A673 (cell line): ENCODE measurements at places on chromosomes 3 and 15. TPM values are rescaled to one million over a fixed set of nuclear protein-coding genes. Genes with fewer than 3 reads are reported as not detected.

Gene GRM2
- 2.9 and 5.6 TPM in 2 replicates for total RNA-seq

DNA sequence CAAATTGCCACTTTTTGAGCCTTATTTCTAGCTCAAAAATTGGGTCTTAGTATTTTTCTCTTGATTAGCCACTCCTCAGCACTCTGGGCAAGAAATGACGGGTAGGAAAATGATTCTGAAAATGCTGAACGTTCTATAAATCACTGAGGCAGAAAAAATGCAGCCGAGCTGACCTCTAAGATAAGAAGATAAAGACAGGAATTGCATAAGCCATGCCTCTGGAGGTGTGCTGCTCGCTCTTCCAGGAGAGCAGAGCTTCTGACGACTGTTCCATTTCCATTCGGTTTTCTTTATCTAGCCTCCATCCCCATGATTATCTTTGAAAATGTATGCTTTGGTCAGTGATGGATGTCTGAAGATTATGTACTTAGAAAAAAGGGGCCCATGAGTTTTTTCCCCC, 558.8 kb upstream of the ADAMTS9 start:
- H3K4me3 ChIP-seq = no peak overlapping the region
- no peaks in the 10 kb centered on the region for H3K36me3 ChIP-seq
- H3K4me1 ChIP-seq = no peaks in the 10 kb centered on the region
- DNase-seq = no peak
- H3K27ac ChIP-seq = no peak overlapping the region

DNA sequence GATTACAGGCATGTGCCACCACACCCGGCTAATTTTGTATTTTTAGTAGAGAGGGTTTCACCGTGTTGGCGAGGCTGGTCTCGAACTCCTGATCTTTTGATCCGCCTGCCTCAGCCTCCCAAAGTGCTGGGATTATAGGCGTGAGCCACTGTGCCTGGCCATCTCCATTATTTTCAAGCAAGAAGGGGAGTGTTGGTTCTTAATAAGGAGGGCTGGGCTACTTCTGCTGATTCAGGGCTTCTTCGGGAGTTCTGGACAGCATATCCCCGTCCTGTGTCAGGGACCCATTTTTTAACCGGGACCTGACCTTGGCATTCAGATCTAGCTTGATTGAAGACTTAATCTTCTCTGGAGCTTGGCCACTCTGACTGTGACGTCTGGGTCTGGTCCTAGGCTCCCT, 74.1 kb upstream of the SYN2 start:
- peaks cover 19% of the 10 kb centered on the region for H3K27me3 ChIP-seq
- no peak overlapping the region for H3K4me3 ChIP-seq
- no peak for DNase-seq
- no peaks in the 10 kb centered on the region for H3K36me3 ChIP-seq
- H3K4me1 ChIP-seq = no peaks in the 10 kb centered on the region

DNA sequence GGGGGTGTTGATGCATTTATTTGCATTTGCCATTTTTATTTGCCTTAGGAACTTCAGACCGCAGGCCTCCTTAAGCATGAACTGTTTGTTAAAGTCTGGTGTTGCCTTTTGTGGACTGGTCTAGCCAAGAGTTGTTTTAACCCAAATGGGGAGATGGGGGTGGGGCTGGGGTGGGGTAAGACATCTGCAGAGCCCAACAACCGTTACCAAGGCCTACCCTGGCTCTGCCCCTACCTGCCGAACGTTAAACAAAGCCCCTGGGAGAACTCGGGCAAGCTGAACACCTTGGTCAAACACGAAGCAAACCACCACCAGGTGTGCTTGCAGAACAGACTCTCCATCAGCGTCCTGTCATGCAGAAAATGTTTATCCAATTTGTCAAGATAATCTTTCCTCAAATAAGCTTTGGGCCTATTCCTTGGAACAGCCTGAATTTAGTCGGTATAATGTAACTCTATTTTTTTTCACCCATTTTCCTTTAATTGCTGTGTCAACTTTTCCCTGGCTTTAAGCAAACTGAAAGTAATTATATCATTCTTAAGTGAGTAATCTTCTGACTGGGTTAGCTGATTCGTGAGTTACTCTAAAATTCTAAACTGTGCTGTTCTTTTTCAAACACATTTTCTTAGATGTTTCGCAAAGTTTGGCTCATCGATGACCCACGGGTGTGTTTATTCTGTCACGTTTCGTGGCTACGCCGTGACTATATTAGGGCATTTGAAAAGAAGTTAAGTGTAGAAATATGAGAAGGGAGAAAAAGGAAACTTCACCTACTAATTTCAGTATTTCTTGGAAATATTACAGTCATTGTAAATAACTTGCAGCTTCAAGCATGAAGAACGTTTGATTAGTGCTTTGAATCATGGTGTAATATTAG, 127.6 kb downstream of the SOX2 start:
- no peak overlapping the region for H3K4me3 ChIP-seq
- no peak for DNase-seq
- H3K27ac ChIP-seq = no peak overlapping the region
- H3K4me1 ChIP-seq = no peaks in the 10 kb centered on the region
